Activated naive CD8-positive, alpha-beta T cell treated with anti-CD3 and anti-CD28 coated beads, Interleukin-2, amount 50 U/mL, for 24 hours (primary cell): ENCODE measurements at places on chromosomes 5 and 9.

- no peak for DNase-seq
These were observed 458.6 kb downstream of the ZSWIM6 start for GRCh38 chr5:61790678-61791077.

- no peak for DNase-seq
These were observed 25.8 kb downstream of the DDX46 start for GRCh38 chr5:134784241-134784920.

- peak; percentile 91 for DNase-seq
These were observed at the start of gene NPDC1 for GRCh38 chr9:137046088-137046787. TSS of gene NPDC1 (minus strand) at chr9:137046177. CDS start at chr9:137045989, 188 bp downstream.

GRCh38 chr5:147578228-147579024, 68.6 kb upstream of the DPYSL3 start:
- no peak for DNase-seq

- DNase-seq = no peak
These were observed 930.5 kb downstream of the TLE4 start for GRCh38 chr9:80502306-80502705.
